Hindlimb muscle (tissue), 1 donor: ENCODE measurements at places on chromosomes 6 and 20.

DNA sequence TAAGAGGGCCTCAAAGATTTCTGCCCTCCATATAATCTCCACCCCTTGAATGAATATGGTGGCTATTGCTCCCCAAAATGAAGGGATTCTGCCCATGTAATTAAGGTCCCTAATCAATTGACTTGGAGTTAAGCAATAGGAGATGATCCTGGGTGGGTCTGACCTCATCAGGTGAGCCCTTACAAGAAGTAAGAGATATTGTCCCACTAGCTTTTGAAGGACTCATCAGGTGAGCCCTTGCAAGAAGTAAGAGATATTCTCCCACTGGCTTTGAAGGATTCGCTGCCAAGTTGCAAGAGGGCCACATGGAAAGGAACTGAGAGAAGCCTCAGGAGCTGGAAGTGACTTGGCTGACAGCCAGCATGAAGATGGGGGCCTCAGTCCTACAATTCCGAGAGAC is 103.4 kb downstream of the BMP7 start:
- no peak for DNase-seq

- DNase-seq = no peak
Observed at GRCh38 chr6:154380741-154381140, 24.1 kb upstream of the IPCEF1 start.

- DNase-seq = no peak
Observed at GRCh38 chr20:23493172-23493772, 2.4 kb downstream of the CST8 start.

GRCh38 chr20:38157635-38158495 is 7.2 kb downstream of the TGM2 start:
- DNase-seq = no peak

DNA sequence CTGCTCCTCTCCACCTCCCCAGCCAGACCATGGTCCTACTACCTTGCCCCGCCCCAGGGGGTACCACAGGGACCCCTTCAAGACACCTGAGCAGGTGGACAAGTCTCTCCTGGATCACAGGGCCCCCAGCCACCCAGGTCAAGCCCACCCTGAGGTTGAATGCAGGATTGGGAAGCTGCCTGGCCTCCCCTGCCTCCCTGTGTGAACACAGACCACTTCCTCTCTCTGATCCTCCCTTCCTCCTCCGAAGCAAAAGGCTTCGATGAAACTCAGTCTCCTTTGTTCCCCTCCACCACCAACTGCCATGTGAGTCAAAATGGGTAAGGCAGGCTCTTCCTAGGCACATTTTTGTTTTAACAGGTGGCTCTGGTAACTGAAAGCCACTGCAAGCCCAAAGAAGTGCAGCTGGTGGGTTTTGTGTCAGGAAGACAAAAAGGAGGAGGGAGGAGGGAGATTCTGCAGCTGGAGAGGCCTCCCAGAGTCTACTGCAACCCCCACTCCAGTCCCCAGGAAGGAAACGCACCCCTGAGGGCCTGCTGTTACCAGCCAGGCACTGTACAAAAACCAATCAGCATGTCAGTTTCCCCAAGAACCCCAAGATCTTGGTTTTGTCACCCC is 5.4 kb downstream of the ADA start:
- DNase-seq = no peak

DNA sequence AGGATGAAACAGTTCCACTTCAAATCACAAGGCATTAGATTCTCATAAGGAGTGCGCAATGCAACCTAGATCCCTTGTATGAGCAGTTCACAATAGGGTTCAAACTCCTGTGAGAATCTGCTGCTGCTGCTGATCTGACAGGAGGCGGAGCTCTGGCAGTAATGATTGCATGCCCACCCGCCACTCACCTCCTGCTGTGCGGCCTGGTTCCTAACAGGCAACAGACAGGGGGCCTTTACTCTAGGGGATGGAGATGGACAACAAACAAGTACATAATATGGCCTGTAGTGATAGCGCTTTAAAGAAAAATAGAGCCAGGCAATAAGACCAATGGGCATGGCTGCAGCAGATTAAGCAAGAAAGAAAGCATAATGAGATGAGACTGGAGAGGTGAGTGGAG is 2.7 kb upstream of the TBC1D22B start:
- DNase-seq = no peak

DNA sequence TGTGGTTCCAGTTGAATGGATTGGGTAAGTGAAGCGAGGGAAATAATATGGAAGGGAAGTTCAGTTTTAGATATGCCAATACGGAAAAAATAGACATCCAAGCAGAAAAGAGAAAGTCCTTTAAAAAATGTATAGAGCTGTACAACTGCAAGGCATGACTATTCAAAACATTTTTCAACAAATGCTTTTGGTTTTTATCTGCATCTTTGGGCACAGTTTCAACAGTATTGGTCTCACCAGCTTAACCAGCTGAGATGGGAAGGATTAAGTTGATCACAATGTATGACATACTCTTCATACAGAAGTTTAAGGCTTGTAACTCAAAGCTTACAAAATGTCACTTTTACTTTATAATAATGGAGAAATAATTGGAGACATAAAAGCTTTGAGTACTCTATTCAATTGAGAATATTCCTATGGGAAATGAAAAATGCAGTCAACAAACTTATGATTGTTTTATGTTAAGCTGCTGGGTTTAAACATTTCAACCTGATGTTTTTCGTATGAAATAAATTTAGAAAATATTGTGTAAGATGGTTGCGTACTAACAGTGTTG is 16.3 kb upstream of the UTRN start:
- DNase-seq = no peak

- no peak for DNase-seq
Observed at GRCh38 chr6:44201200-44201599, 15.5 kb upstream of the MYMX start.

GRCh38 chr6:155116571-155116910 is 121.4 kb downstream of the TIAM2 start:
- no peak for DNase-seq

DNA sequence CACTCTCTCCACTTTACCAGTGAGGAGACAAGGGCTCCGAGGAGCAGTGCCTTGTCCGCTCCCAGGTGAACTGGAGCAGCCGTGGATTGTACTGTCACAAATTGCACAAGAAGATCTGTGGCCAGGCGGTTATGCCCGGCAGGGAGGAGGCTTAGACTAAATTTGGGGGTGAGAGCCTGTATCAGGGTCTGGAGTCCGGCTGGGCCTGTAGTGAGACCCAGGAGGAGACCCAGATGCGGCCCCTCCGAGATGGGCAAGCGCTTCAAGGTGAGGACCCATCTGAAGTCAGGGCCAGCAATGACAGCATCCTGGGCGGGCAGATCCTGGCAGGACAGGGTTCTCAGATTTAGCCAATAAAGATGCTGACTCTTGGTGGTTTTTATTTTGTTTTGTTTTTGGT is 27.6 kb downstream of the BANF2 start:
- DNase-seq = no peak

GRCh38 chr6:44216677-44217331 is at the start of gene MYMX:
MYMX (plus strand) TSS chr6:44216926; CDS start chr6:44217472, 546 bp downstream.
- DNase-seq = peak; percentile 51

DNA sequence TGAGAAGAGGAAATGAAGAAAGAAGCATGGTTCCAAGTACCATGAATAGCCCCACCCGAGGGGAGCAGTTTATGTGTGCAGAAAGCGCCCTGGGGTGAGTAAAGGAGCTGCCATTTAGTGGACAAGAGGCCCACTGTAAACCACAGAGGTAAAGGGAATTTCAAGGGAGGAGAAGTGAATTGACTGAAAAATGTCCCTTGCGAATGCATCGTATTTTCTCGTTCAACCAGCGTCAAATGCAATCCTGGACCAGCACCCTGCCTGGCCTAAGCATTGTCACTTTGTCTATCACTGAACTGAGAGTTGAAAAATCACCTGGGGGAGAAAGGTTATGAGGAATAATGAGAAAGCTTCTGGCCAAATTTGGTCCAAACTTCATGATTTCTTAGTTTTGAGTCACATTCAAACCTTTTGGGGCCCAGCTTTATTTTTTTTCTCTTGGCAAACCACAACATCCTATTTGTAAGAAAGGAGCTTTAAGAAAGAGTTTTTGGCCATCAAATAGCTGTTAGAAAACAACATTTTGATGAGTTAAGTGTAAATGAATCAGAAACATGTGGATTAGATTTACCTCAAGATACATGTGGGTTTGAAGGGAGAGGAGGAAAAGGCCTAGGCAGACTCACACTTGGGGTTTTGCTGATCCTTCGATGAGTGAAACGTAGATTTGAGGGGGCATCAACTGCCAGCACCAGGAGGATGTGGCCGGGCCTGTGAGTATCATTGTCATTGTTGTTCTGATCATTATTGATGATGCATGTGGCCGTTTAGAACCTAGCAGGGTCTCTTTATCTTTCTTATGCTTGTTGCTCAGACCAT is 214.0 kb downstream of the CLIC5 start:
- no peak for DNase-seq

DNA sequence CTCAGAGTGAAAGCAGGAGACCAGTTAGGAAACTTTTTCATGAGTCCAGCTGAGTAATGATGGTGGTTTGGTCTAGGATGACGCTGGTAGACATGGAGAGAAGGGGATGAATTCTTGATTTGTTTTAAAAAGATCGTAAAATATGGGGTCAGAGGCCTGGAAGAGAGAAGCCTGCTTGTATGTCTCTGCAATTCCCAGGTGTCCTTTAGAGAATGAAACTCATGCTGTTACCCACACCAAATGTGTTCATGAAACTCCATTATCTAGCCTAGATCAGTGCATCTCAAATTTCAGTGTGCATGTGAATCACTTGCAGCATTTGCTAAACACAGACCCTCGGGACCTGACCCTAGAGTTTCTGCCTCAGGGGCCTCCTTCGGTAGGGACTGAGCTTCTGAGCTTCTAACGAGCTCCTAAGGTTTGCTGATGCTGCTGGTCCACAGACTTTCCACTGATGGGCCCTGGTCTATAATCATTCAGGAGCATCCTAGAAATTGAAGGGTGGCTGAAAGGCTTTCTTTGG is 302.0 kb upstream of the PLCB4 start:
- no peak for DNase-seq

DNA sequence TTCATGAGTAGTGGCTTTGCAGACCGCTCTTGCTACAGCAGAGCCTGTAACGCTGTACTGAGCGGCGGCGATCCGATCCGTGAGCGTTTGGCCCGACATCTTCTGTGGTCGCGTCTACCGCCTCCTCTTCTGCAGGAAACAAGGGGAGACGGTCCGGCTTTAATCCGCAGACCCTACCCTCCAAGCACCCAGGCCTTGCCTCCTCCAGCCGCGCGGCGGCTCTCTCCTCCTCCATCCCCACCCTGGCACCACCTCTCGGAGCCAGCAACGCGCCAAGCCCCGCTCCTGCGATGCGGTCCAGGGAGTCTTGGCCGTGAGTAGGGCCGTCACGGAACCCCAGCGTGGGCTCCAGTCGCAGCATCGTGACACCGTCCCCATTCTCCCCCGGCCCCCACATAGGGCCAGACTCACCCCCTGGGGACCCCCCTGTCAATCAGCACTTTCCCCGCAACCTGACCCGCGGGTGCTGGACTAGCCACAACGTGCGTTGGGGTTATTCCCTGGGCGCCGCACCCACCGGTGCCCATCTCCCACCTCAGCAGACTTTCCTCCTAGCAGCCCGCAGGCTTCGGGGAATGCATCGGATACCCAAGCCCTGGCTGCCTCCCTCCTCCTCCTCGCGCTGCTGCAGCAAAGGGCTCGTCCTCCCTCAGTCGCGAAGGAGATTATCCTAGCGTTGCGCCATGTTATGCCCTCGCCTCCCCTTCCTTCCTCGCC is 914 bp downstream of the SNAP91 start:
- peak; percentile 1 for DNase-seq

DNA sequence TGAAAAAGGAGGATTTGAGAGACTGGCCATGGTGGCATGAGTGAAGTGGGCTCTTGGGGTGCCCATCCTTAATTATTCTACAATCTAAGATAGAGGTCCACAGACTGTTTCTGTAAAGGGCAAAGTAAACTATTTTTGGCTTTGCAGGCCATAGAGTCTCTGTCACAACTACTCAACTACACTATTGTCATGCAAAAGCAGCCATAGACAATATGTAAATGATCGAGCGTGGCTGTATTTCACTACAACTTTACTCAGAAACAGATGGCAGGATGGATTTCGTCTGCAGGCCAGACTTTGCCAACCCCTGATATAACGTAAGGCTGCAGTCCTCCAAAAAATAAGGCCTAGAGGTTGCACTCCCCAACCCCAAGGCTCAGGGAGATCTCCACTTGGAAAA is 58.2 kb upstream of the NAA20 start:
- DNase-seq = no peak

- peak; percentile 78 for DNase-seq
Observed at GRCh38 chr6:1524040-1524480, 85.7 kb upstream of the FOXC1 start.

GRCh38 chr6:130189531-130190397 is 33.0 kb downstream of the SAMD3 start:
- DNase-seq = peak; percentile 72

GRCh38 chr6:81253821-81254220 is 498.7 kb downstream of the TENT5A start:
- DNase-seq = no peak

DNA sequence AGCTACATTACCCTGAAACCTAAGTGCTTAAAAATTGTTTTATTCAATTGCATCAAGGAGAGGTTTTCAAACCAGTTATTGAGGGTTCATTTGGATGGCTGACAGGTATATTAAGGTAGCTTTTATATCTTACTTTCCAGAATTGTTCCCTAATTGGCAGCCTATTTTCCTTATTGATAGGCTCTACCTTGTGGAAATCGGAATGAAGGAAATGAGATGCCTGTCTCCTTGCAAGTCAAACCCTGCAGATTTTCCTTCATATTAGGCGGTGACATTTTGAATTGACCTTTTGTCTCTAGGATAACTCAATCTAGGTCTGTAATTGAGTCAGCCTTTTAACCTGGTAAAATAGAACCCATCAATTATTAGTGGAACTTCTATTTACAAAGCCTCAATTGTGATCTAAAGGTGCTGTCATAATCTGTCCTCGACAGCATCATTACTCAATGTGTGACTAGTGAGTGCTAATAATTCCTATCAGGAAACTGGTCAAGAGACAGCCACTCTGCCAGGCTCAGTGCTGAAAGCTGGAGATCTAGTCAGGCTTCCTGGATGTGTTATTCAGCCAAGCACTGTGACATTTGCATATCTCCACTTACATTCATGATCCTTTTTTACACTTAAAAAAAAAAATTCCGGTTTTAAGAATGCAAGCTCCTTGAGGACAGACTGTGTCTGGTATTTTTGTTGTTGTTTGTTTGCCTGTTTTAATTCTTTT is 20.1 kb downstream of the OPRM1 start:
- DNase-seq = no peak

- DNase-seq = no peak
Observed at GRCh38 chr6:98343004-98343403, 491.4 kb upstream of the POU3F2 start.

GRCh38 chr20:49937027-49937929 is 1.1 kb downstream of the RNF114 start:
- DNase-seq = no peak

DNA sequence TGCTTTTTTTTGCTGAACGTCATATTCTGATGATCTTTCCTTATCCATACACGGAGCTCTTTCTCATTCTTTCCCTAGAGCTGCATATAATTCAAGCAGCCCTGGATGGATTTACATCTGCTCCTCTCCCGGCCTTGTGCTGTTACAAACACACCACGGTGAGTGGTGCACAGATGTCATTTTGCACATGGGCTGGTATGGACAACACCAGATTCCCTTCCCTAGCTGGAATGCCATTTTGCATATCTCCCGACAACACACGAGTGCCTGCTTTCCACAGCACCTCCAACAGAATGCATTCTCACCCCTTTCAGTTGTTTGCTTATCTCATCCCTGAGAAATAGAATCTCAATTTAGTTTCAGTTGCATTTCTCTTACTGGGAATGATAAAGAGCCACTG is 69.5 kb upstream of the AFDN start:
- no peak for DNase-seq
